ENCODE measurements at places on chromosomes 5 and 9.

DNA sequence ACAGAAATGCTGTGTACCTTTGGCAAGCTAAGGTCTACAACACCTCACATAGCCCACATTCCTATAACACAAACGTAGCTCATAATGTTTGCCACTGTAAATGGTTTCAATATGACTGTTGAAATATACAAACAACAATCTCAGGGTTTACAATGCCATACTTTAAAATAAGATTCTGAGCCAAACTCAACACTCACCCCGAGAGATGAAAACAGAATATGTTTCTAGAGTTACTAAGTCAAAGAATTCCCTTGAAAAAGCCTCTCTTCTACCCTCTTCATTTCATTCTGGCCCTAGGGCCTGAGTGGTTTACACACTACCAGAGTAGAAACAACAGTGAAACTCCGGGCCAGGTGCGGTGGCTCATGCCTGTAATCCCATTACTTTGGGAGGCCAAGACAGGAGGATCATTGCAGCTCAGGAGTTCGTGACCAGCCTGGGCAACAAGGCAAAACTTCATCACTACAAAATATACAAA is 72.6 kb downstream of the MYO10 start:
- no peak for DNase-seq

- no peak for DNase-seq
Observed at GRCh38 chr5:115702025-115702424, 76.2 kb upstream of the TMED7 start.

GRCh38 chr9:38017885-38018186 is 51.2 kb downstream of the SHB start:
- no peak for DNase-seq

GRCh38 chr5:127358740-127359139 is 68.1 kb downstream of the MEGF10 start:
- DNase-seq = no peak

DNA sequence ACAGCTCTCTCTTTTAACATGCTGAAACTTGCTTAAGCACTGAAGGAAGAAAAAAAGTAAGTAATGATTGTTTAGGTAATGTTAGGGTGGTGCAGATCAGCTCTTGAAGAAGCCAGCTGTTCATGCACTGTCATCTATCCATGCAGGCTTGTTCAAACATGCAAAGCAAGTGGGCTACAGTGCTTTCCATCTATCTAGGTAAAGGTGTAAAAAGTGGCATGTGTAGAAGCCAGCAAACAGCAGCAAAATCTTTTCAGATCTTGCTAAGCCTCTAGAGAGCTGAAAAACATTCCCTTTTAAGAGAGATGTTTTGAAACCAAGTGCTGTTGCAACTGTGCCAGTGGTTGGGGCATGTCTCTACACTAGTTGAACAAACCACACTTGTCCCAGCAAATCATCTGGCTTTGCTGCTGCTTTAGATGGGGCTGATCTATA is 214.4 kb downstream of the EFNA5 start:
- DNase-seq = no peak

DNA sequence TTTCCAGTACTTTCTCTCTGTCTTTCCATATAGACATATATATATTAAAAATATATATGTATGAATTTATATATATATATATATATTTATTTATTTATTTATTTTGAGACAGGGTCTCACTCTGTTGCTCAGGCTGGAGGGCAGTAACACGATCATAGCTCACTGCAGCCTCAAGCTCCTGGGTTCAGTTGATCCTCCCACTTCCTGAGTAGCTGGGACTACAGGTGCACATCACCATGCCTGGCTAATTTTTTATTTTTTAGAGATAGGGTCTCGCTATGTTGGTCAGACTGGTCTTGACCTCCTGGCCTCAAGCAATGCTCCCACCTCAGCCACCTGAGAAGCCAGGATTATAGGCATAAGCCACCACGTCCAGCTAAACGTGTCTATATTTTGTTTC is 210.1 kb downstream of the CD180 start:
- DNase-seq = no peak

DNA sequence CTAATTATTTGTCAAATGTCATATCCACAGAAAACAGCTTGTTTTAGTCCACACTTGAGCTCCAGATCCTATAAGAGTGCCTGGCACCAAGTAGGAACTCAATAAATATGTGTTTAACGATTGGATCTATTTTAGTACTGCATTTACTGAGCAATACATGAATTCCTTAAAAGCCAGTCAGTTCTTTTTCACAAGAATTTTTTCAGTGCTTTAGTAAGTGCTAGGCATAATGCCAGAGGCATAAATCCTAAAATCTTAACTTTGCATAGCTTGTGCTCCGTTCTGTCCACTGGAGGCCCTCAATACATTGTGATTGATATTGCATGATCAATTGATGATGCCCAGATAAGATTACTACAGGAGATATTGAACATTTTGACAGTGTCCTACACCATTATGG is 67.3 kb upstream of the PCSK5 start:
- no peak for DNase-seq

GRCh38 chr9:95077053-95077765 is 240.3 kb downstream of the FANCC start:
- no peak for DNase-seq

DNA sequence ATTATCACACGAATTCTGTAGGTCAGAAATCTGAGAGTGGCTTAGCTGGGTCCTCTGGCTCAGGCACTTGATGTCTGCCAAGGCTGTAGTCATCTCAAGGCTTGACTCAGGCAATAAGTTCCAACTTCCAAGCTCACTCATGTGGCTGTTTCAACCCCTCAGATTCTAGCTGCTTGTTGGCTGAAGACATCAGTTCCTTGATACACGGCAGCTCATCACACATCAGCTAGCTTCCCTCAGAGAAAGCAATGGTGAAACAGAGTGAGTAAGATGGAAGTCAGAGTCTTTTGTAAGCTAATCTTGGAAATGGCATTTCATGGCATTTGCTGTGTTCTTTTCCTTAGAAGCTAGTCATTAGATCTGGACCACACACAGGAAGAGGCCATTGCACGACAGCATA is 204.2 kb upstream of the PTGER4 start:
- DNase-seq = no peak

DNA sequence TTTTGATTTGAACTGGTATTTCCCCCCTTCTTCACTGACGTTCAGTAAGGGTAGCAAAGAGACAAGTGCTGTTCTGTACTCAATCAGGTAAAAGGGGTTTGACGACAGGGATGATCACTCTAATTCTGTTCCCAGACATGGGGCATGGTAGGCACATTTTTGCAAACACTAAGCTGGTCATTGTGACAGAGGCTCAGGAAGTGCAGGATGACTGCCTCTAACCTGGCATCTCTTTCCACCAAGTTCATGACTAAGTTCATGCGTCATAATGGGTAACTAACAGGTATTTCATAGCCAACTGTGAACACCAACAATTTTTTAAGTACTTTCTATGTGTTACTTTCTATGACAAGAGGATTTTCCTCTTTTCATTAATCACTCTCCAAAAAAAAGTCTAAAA is 166.5 kb downstream of the MAPKAP1 start:
- no peak for DNase-seq

- peak; percentile 51 for DNase-seq
Observed at GRCh38 chr5:141878186-141878710, at the start of gene PCDH1. TSS of gene PCDH1 (minus strand) at chr5:141878410. CDS start at chr5:141878262, 148 bp downstream.

GRCh38 chr5:143418140-143418866 is 14.8 kb upstream of the NR3C1 start:
- DNase-seq = no peak

- DNase-seq = no peak
Observed at GRCh38 chr5:163910226-163910625, 404.8 kb downstream of the MAT2B start.

GRCh38 chr5:138028971-138029365 is 3.9 kb downstream of the FAM13B start:
- peak; percentile 20 for DNase-seq

- DNase-seq = no peak
Observed at GRCh38 chr5:110973510-110973909, 98.0 kb upstream of the TSLP start.

GRCh38 chr5:141186897-141187512 is at the start of gene PCDHB9:
TSS of gene PCDHB9 (plus strand) at chr5:141187161. CDS start at chr5:141187319, 158 bp downstream.
- DNase-seq = peak; percentile 5

DNA sequence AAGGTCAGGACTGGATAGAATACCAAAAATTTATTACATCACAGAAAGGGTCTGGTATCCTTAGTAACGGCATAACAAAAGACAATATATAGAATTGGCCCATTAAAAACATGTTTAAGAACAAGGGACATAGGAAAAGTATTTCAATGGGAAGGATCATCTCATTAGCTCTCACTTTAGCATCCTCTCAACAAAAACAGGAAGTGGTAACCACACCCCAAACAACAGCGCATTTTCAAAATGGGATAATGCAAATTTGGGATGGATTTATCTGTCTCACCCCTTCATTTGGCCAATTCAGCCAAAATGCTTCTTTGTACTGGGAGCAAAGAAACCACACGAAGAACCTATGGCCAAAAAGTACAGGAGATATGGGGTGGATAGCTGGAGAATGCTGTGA is 9.8 kb upstream of the UGT3A1 start:
- no peak for DNase-seq

DNA sequence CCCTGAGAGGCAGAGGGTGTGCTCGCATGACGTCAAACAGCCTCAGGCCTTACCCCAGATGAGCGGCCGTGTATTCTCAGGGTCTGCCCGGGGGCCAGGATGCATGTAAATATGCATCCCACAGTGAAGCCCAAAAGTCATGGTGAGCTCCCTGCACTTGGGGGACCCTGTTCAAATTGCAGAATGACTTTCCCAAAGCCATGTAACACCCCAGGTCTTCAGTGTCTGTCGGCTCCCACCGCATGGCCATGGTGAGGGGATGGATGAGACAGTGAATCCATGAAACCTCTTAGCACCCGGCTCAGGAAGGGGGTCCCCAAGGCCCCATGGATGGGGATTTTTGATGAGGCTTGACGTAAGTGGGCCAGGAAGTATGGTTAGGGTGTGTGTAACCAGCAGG is 9.3 kb upstream of the COL5A1 start:
- no peak for DNase-seq

- no peak for DNase-seq
Observed at GRCh38 chr5:127892467-127893207, 189.4 kb downstream of the CCDC192 start.

- DNase-seq = no peak
Observed at GRCh38 chr9:110041452-110041851, 166.5 kb downstream of the C9orf152 start.

DNA sequence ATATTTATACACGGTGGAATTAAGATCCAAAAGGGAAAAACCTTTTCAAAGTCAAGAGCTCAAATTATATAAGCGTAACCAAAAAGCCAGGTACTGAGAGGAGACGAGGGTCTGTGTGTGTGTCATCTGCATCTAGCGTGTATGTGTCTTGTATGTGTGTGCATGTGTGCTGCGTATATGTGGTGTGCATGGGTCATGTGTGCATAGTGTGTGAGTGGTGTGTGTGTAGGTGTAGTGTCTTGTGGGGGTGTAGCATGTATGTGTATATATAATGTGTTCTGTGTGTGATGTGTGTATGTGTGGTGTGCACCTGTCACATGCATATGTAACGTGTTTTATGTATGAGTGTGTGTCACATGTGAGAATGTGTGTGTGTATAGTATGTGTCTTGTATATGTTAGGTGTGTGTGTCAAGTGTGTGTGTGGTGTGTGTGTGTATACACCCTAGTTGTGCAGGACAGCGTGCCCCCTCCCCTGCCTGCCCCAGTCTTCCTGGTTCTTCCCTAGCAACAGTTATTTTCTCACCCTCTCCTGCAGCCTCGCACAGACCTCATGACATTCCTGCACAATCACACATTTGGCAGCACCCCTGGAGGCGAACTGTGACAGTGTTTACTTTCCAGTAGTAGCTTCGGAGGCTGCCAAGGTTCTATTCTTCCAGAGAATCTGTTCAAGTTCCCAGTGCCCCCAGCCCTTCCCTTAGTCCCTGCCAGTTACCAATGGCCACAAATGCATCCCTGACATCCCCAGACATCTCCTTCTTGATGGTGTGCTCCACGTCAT is 27.1 kb upstream of the TNIP1 start:
- DNase-seq = no peak

DNA sequence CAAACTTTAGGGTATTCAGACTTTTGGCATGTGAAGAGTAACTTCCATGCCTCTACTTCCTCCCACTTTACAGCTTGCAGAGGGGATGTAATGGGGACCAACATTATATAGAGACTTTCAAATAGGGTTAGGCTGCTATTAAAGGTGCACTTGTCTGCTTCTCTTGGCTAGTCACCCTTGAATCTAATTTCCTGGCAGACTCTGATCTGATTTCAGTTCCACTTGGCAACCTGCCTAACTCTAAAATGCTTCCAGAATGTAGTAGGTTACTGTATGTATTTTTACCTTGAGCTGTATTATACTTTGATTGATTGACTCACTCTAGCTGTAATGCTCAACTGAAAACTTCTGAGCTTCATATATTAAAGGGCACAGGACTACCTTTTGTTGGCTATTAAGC is 693.4 kb downstream of the KCTD16 start:
- DNase-seq = no peak

- DNase-seq = no peak
Observed at GRCh38 chr9:5052838-5053237, 67.8 kb downstream of the JAK2 start.

DNA sequence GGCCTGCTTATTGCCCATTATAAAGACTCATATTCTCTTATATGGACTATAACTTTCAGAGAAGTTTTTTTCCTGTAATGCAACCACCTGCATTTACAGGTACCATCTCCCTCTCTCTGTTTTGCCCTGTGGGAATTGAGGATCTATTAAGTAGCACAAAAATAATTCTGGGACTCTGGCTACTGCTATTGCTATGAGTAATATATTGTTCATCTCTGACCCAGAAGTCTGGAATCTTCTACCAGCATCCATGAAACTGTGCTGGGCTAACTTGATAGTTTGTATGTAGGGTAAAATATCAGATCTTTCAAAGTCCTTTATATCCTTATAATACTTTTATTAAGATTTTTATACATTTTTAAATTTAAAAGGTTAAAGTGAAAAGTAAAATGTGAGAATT is 607.2 kb downstream of the EFNA5 start:
- no peak for DNase-seq

GRCh38 chr5:54905246-54905795 is 80.1 kb downstream of the ESM1 start:
- no peak for DNase-seq

DNA sequence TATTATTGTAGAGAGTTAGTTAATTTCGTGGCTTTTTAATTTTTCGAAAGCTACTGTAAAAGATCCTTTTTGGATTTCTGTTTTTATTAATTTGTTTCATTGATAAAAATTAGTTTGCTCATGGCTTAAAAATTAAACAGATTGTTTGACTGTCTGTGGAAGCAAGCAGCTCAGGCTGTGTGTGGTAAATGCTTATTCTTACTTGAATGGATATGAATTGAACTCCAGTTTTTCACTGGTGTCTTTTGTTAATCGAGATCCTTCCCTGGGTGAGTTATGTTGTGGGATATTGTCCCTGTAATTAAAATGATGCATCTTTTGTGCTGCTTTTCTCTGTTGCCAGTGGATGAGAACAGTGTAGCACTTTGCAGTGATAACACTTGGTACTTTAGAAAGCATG is 75.3 kb downstream of the PIK3R1 start:
- DNase-seq = no peak

DNA sequence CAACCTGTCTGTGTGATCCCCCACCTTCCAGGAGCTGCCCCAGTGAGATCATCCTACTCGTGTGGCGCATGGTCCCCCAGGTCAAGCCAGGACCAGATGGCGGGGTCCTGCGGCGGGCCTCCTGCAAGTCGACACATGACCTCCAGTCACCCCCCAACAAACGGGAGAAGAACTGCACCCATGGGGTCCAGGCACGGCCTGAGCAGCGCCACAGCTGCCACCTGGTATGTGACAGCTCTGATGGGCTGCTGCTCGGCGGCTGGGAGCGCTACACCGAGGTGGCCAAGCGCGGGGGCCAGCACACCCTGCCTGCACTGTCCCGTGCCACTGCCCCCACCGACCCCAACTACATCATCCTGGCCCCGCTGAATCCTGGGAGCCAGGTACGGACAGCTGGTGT is 43.7 kb downstream of the RGS3 start:
- DNase-seq = no peak

Data from suppressor macrophage (primary cell).